ENCODE measurements at places on chromosomes 12 and 14.

GRCh38 chr12:5985471-5985870 is 40.4 kb upstream of the ANO2 start:
- DNase-seq, result no peak

DNA sequence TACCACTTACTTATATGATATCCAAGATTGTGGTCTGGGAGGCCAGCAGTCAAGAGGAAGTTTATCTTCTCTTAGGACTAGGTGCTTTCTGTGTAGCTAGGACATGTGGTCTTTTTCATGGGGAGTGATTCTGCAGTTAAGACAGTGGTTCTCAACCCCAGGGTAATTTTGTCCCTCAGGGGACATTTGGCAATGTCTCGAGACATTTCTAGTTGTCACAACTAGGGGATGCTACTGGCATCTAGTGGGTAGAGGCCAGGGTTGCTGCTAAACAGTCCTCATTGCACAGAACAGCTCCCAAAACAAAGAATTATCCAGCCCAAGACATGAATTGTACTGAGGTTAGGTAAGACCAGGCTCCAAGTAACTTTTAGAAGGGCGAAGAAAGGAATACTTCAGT is 20.0 kb downstream of the AMDHD1 start:
- no peak for DNase-seq

DNA sequence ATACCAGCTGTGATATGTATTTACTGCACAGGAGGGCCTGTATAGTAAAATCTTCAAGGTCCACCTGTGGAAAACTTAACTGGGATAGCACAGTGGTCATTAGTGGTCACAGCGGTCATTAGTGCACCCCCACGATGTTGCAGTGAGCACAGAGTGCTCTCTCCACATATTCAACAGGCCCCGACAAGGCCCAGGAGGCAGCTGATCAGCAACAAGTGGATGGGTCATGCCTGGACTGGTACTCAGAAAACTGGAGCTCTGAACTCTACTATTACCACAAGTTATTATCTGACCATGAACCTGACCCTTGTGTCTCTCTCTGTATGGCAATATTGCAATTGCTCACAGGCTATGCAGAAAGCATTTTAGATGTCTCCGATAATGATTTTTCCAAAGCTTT is 129.5 kb downstream of the SLC35F4 start:
- DNase-seq, result no peak

DNA sequence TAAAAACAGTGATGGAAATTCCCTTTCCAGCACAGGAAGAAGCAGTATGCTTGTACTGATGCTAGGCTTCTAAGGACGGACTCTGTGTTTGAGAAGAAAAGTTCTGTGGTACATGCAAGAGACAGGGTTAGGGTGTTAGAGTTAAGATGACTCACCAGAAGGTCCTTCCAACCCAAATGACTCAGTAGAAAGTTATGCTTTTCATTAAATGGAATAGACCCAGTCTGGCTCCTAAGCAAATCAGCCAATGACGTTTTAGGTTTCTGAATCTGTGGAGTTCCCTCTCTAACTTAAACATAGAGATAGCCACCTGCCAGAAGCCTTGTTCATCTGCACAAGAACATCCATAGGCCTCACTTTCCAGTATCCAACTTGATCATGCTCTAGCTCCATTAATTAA is 5.7 kb downstream of the PTHLH start:
- DNase-seq, result no peak

- DNase-seq, result peak; percentile 87
Measured at GRCh38 chr14:105086833-105087307, 21.6 kb upstream of the GPR132 start.

GRCh38 chr12:6791931-6792520 is 2.7 kb downstream of the CD4 start:
- no peak for DNase-seq

DNA sequence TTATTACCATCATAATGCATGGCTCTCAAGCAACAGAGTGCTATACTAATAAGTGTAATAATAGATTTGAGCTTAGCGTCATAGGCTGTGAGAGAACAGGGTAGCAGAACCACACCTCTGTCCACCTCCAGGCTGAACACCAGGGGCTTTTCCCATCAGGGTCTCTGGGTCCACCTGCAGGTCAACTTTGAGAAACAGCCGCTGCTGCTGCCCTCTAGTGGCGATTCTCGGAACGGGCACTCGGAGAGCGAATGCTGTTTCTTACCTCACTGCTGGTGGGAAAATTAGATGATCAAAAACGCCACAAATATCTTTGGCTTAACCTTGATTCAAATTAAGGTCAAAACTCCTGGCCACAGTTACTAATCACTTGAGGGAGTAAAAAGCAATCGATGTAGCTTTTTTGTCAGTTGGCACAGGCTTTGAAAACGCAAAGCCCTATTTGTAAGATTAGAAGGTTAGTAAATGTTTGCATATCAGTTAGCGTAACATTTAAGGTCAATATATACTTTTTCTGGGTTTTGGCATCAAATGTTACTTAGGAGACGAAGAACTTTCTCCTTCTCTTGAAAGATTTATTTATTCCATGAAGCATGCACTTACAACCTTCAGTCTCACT is 127.9 kb upstream of the TMEM132D start:
- DNase-seq, result peak; percentile 44

DNA sequence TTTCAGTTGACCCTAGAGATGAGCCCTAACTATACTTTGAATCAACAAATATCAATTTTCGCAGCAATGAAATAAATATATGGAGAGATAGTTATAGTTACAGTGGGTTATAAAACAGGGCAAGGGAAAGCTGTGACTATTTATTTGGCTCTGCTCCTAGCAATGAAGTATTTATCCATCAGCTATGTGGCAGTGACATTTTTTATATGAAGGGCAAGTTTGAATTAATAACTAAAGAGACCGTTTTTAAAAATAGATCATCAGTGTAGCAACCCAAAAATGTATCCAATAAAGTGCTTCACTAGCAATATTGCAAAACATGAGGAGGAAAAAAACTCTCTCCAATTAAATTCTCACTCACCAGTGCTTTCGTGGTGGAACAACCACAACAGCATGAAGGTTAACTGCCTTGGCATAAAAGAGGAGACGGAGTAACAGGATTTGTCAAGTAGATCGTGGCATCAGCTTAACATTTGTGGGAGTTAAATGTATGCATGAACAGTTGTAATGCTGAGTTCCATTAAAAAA is 58.1 kb upstream of the NUDT4 start:
- DNase-seq, result no peak

DNA sequence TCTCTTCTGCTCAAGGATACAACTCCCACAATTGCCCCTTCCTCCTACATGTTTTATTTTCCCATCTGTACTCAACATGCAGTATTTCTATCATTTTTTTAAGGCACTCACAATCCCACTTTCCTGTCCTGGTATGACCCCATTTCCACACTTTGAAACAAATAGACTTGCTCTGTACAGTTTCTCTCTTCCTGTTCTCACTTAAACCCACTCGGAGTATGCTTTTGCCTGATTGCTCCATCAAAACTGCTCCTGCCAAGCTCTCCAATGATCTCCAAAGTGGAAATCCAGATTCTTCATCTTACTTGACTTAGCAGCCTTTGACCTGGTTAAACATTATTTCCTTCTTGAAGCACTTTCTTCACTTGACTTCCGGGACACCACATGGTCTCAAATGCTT is 384.5 kb downstream of the SEC23A start:
- DNase-seq, result no peak

- DNase-seq, result no peak
Measured at GRCh38 chr12:48414021-48414420, 58.3 kb upstream of the ANP32D start.

DNA sequence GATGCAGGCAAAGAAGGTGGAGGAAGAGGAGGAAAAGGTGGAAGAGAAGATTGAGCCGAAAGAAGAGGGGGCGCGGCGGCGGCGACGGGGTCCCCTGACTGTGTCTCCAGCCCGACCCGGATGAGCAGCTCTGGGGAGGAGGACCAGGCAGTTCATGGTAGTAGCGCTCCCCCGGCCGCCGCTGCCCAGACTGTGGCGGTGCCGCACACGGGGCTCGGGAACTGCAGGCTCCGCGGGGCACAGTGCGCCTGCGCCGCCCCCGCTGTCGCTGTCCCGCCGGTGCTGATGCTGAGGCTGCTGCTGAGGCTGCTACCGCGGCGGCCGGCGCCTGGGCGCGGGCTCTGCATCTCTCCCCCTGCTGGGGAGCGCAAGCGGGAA is at the start of gene KCNH5:
TSS of gene KCNH5 (minus strand) at position 225 of the 378 bp plus-strand sequence. CDS start 272 bp downstream, outside the sequence.
- no peak for DNase-seq

DNA sequence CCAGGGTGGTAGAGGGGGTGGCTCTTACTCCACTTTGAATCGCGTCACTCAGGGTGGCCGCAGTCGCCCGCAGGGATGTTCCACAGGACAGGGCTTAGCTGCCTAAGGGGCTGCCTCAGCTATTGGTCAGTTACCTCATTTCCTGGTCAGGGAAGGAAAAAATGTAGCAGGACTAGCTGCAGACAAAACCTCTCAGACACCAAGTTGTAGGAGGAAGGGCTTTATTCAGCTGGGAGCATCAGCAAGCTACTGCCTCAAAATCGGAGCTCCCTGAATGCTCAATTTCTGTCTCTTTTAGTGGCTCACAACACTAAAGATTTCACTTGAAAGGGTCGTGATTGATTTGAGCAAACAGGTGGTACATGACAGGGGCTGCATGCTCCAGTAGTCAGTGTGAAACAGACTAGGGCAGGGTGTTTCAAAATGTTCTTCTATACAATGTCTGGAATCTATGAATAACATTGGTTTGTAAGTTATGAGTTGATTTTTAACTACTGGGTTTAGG is 6.4 kb upstream of the CLEC6A start:
- DNase-seq, result no peak

DNA sequence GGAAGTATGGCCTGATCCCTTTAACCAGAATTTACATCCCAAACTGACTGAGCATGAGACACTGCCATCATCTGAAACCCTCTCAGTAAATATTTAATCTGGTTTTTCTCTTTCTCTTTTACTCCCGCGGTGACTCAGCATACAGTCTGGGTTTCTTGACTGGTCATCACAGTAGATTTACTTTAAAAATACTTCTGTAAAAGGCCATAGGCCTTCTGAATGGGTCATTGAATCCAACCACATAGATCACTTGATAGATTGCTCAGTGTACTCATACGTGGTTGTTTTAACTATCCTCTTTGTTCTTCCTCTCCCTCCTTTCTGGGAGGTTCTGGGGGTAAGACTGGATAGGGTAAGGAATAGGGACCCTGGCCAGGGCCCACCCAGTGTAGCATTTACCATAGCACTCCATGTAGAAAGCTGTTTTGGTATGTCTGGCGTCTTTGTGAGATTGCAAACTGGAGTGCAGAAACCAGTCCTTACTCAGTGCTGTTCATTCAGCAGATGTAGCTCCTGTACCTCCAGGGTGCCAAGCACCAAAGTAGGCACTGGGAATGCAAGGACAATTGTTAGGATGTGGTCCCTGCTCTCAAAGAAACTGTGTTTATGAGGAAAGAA is 165.7 kb downstream of the SRGAP1 start:
- no peak for DNase-seq

- DNase-seq, result no peak
Measured at GRCh38 chr12:14999695-15000365, 27.0 kb downstream of the PDE6H start.

- DNase-seq, result no peak
Measured at GRCh38 chr12:105451211-105451610, 120.7 kb downstream of the C12orf75 start.

GRCh38 chr12:25759752-25760151 is 198.7 kb upstream of the RASSF8 start:
- no peak for DNase-seq

GRCh38 chr14:104392396-104393198 is 187.0 kb upstream of the C14orf180 start:
- DNase-seq, result no peak

GRCh38 chr14:99023371-99023770 is 248.6 kb downstream of the BCL11B start:
- DNase-seq, result no peak

GRCh38 chr12:28242496-28243309 is 52.4 kb downstream of the CCDC91 start:
- no peak for DNase-seq

- DNase-seq, result no peak
Measured at GRCh38 chr12:132592282-132592970, 18.0 kb downstream of the LRCOL1 start.

GRCh38 chr14:68666899-68667298 is 126.0 kb downstream of the ZFP36L1 start:
- no peak for DNase-seq

DNA sequence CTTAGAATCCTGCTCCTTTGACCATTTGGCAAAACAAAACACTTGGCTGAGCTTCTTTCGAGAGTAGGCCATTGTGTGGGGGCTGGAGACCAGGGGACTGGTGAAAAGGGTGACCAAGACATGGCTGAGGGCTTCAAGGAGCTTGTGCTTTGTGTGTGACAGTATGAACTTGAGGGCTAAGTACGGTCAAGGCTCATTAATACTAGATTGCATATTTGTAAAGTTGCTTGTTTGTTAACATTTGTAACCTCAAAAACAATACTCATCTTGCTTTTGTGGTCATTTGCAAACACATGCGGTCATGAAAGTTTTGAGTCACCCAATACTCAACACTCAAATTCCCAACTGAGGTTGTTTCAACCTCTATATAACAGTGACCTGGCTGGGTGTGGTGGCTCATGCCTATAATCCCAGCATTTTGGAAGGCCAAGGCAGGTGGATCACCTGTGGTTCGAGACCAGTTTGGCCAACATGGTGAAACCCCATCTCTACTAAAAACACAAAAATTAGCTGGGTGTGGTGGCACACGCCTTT is 42.5 kb downstream of the ZFYVE26 start:
- no peak for DNase-seq

DNA sequence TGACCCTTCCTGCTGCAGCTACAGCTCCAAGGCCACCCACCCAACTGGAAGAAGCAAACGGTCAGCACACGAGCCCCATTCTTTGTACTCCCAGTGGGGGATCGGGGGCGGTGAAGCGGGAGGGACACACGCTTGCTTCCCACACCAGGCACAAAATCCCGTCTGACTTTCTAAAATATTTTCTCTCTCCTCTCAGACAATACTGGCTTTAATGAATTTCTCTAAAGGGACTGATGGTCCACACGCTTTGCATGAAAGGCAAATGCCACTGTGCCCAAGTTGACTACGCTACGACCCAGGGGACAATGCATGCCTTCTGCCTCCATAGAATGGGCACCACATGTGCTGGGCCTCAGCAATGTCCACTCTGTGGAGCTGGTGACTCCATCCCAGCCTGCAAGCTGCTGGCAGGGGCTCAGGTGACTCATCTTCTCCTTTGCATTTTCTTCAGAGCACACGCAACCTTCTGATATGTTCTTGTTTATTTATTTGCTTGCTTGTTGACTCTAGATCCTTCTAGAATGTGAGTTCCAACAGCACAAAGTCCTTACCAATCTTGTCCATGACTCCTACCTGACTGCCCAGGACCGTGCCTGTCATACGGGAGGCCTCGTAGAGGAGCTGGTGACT is 15.6 kb downstream of the SYNE3 start:
- DNase-seq, result no peak
